Upper lobe of right lung (tissue), 1 donor: ENCODE measurements at places on chromosomes 4 and X.

- no peak for DNase-seq
Measured at GRCh38 chr4:170674176-170674575, 584.4 kb upstream of the AADAT start.

DNA sequence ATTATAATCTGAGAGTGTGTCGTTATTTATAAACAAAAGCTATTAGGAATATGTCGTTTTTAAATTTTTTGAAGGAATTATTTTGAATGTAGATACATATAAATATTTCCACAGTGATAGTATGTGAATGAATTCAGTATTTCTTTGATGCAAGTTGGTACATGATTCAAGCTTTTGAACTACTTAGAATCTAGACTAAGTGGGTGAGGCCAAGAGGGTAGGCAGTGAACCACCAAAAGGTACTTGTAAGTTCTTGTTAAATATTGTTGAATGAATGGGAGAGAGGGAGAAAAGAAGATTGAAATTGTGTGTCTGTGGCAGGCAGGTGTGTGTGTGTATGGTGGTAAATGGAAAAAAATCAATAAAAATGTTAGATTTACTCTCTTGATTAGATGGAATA is 69.6 kb downstream of the ARFIP1 start:
- DNase-seq: no peak

DNA sequence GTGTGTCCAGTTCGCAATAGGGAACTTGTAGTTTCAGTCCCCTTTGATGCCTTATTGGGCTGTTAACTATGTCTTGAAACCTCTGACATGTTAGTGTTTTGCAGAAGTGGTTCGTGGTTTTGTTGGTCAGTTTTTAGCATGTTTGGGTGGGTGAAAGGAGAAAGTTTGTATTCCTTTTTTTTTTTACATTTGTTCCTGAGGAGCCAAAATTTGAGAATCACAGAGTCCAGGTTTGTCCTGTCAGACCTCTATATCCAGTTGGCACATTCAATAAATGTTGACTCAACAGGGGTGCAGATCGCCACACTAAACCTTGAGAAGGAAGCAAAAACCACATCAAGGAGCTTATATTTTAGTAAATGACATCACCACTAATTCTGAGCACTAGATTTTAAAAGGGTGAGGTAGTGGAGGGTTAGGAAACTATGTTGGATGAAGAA is 26.2 kb downstream of the DLG3 start:
- DNase-seq: no peak

DNA sequence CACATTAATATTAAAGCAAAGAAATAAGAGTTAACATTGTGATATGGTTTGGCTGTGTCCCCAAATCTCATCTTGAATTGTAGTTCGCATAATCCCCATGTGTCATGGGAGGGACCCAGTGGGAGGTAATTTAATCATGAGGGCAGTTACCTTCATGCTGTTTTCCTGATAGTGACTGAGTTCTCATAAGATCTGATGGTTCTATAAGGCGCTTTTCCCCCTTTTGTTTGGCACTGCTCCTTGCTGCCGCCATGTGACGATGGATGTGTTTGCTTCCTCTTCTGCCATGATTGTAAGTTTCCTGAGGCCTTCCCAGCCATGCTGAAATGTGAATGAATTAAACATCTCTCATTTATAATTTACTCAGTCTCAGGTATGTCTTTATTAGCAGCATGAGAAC is 153.8 kb upstream of the GALNT7 start:
- no peak for DNase-seq

DNA sequence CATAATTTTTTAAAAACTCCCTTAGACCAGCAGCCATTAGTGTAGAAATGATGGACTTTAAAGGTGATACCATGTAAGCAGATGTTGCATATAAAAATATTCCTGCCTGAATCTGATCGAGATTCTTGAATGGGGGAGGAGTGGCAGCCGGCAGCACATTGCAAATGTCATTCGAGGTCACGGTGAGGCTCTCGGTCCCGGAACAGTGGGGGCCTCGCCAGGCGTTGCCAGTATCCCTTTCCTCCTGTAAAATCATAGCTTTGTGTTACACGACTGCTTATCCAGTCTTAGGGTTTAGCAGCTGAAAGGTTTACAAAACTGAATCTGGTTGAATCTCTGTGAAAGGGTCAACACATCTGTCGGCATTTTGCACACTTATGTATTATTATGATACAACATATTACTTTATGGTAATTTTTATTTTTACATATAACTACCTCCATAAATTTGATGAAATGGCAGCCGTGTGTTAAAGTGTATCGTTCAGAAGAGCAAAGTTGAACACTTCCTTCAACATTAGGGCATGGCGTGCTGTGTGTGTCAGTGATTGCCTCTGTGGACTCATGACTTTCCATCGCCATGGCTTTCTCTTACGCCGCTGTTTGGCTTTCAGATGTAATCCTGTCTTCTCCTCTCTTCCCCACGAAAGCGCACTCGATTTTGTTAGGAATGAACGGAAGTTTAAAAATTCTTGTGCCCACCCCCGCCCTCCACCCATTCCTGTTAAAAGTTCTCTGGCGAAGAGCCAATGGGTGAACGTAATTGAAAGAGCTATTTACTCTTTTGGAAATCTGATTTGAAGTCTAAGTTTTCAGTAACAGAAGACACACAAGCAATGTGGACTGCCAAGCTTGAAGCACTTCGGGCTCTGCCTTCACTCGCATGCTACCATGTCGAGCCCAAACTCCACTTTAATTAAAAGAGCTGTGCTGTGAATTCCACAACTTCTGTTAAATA is 114.8 kb downstream of the STOX2 start:
- no peak for DNase-seq

- peak; percentile 89 for DNase-seq
Measured at GRCh38 chr4:182862921-182863320, 54.3 kb downstream of the DCTD start.

DNA sequence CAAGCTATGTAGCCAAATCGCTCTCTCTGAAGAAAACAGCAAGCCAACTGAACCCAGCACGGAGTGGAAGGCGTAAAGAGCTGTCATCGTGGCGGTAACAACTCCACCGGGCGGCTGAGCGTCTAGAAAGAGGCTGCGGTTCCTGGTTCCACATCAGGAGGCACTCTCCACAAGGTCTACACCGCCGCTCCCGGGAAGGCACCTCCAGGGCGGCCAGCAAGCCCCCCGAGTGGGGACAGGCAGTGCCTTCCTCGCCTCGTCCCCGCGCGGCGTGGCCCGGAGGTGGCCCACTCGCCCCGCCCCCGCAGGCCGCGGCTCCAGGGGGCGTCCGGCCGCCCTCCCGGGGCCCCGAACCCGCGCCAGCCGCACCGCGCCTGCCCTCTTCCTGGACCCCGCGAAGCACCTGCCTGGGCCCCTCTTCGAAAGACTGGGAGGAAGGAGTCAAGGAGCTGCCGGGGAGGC is 755 bp downstream of the KLHL8 start:
- peak; percentile 76 for DNase-seq

DNA sequence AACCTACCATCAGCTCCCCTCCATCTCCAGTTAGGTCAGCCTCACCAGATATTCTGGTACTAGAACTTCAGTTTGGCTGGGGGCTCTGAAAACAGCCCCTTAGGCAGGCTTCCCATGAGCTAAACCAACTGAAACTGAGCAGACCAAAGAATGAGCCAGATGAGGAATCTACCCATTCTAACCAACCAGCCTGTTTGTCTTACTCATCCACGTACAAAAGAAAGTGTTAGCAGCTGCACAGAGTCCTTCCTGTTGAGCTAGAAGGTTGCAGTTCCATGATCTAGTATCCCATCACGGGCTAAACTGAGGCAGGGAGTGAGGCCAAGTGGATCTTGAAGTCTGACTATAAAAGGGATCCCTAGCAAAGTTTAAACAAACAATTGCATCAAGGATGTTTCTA is 17.5 kb downstream of the MAGEA9B start:
- no peak for DNase-seq

GRCh38 chr4:78551420-78552351 is at the start of gene ANXA3:
Gene ANXA3, plus strand, starts transcription at chr4:78551770. Its CDS starts 2,704 bp downstream, at chr4:78554474.
- peak; percentile 83 for DNase-seq

GRCh38 chrX:48854898-48855297 is 19.5 kb upstream of the PCSK1N start:
- no peak for DNase-seq
